ENCODE measurements at places on chromosomes 7 and 10.
A peak's percentile ranks its signal among the peaks of the same experiment; 100 is the strongest.

DNA sequence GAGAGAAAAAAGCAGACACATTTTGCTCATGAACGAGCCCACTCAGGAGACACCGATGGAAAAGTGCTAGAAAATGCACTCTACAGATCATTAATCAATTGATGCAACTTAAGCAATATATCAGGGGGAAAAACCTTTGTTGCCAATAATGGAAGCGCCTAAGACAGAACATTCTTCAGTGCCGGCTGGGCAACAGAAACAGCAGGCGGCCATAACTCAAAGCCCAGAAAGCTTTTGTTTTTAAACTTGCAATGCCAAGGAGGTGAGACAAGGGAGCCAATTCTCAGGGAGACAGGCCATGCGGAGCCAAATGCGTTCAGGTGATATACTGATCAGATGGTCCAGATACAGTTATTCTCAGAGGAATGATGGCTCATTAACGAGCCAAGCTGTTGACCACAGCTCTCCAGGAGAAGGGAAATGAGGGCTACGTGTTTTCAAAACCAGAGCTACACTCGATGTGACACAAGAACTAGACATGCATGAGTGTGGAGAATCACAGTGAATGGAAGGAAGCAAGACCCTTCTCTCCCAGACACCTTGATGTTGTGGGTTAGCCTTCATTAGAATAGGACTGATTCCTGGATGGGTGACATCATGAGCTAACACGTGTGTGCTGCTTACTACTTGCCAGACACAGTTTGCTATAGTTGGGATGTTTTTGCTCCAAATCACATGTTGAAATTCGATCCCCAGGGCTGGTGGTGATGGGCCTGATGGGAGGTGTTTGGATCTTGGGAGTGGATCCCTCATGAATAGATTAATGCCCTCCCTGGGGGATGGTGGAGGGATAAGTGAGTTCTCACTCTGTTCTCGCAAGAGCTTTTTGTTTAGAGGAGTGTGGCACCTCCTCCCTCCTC, 79.1 kb upstream of the KCNMA1 start:
- no peak for DNase-seq

DNA sequence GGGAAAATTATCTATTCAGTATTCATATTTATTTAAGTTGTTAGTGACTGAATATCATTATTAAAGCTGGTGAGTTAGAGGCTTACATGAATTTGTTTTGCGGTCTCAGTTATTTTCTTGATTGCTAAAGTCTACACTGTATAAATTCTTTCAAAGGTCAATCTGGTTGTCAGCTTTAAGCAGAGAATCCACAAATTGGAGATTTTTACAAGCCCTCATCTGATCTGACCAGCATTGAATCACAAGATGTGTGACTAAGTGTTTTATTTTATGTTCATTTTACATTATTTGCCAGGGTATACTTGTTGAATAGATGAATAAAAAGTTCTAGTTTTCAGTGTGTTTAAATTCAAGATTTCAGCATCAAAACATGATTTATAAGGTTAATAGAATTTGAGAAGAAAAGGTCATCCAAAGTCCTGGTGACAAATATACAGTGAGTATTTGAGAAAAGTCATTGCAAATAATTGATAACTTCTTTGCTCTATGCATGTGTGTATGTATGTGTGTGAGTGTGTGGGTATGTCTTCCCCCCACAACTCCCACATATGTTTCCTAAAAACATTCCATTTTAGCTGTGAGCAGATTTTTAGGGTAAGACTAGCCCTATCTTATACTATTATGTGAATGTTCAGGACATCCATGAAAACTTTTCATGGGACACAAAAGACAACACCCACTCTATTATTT, 4.4 kb downstream of the SEMA3A start:
- no peak for DNase-seq

GRCh38 chr10:86770412-86770960, 14.1 kb downstream of the BMPR1A start:
- DNase-seq: no peak

- no peak for DNase-seq
Measured at GRCh38 chr10:99389729-99390480, 40.5 kb downstream of the GOT1 start.

- no peak for DNase-seq
Measured at GRCh38 chr10:101080933-101081931, 19.4 kb downstream of the KAZALD1 start.

- DNase-seq: no peak
Measured at GRCh38 chr7:75813084-75813483, 522 bp downstream of the CCL24 start.

- peak; percentile 35 for DNase-seq
Measured at GRCh38 chr7:37285706-37286453, 162.8 kb downstream of the ELMO1 start.

GRCh38 chr10:3960496-3960895, 175.5 kb upstream of the KLF6 start:
- DNase-seq: no peak

DNA sequence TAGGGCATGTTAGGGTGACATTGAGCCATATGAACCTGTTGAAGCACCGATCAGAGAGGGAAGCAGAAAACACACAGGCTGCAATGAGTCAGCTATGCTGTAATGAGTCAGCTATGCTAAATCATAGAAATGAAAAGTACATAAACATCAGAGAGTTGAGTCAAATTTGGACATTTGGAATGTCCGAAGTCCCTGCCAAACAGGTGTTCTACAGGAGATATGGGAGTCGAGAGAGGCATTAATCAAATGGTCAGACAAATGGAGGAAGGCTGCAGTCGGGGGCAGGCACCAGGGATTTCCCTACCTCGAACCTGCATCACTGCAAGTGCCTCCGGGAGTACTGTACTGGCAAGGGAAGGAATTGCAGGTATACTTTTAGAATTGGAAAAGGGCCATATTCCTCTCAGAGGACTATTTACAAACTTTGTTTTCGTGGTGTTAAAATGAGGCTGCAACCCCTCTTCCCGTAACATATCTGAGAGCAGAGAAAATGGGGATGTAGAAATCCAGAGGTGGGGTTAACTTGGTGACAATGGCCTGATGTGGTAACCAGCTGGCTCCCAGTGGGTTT, 8.8 kb upstream of the ZC3HAV1 start:
- peak; percentile 64 for DNase-seq

DNA sequence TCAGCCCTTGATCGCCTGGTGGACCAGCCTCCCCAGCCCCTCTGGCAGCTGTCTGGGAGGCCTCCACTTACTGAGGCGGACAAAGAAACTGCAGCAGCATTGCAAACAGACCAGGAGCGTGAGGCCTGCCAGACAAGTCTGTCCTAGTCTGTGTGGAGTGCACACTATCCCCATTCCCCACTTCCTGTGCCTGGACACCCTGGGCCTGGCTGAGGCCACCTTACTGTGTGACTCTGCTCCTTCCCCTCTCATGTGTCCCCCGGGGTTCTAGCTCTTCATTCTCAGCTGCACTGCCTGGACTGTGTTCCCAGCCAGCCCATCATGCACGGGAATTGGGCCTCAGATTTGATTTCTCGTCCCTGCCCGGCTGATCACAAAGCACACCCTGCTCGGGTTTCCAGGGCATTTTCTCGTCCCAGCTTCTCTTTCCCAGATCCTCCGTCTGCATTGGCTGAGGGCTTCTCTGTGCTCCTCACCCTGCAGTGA, 16.7 kb upstream of the C10orf90 start:
- no peak for DNase-seq

All from common myeloid progenitor, CD34-positive (primary cell).